Fibroblast of skin of abdomen (primary cell): ENCODE measurements at places on chromosomes 6 and 20.

- DNase-seq = no peak
These were observed 49.8 kb upstream of the ENPP5 start for GRCh38 chr6:46220352-46221221.

- peak; percentile 32 for DNase-seq
These were observed 159.0 kb downstream of the GMDS start for GRCh38 chr6:2086326-2086965.

- DNase-seq = no peak
These were observed 16.7 kb upstream of the ARHGAP18 start for GRCh38 chr6:129726650-129727049.

DNA sequence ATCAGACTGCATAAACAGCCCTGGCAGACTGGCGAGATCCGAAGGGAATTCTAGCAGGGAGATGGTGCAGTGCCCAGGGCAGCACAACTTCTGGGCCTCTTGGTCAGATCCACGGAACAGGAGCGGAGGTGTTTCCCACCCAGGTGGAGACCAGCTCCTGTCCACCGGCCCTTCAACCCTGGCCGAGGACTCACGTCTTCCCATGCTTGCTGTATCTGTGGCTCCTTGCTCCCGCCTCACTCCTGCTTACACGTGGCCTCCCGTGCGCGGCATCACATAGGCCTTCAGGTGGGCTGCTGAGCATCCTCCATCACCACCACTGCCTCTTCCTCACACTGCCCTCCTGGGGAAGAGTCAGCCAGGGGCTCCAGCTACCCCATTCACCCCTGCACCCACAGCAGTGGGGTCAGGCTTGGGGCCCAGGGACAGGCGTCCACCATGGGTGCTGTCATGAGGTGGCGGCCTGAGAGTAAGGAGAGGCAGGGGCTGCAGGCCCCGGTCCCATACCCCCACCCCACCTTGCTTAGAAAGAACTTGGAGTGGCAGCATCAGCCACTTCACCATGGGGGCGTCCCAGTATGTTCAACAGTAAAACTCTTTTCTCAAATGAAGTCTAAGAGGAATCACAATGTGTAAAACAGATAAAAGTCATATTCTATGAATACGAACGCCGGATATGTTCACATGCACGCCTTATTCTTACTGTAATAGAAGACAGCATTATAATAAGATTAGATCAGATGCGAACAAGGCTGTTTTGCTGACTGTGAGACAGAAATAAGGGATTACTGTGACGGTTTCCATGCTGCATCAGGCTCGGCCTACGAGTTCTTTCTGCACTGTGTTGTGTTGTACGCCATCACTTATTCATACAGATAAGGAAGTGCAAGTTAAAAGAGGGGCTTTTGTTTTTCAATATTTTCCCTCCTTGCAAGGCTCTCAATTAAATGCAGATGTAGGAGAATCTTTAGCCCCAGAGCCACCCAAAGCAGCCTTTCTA lies 165.4 kb downstream of the GRM4 start:
- no peak for DNase-seq

GRCh38 chr6:71205336-71205956 lies 83.2 kb upstream of the OGFRL1 start:
- DNase-seq = peak; percentile 37

GRCh38 chr6:88166493-88167351 lies 575 bp upstream of the CNR1 start:
- no peak for DNase-seq

GRCh38 chr6:7086488-7086887 lies 21.3 kb upstream of the RREB1 start:
- peak; percentile 66 for DNase-seq

GRCh38 chr20:63680427-63680826 lies 16.0 kb upstream of the TNFRSF6B start:
- DNase-seq = no peak

- no peak for DNase-seq
These were observed 5.0 kb upstream of the INSM1 start for GRCh38 chr20:20362774-20363433.

DNA sequence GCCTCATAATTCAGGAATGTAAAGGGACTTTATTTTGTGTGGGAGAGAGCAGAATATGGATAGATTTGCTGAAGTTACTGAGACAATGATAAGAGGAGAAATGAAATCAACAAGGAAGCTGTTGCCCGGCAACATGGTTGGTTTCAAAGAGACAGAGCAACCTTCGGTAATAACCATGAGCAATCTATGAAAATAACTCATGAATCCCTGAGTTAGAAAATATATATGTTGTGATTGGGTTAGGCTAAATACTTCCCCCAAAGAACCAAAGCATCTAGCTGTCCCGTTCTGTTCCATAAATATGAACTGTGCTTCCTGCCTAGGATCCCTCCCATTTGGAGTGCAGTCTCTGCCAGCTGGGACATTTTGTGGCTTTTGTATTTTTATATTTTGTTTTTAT lies 23.1 kb downstream of the SERPINB1 start:
- DNase-seq = peak; percentile 29
